ENCODE measurements at places on chromosomes 2 and 18.

DNA sequence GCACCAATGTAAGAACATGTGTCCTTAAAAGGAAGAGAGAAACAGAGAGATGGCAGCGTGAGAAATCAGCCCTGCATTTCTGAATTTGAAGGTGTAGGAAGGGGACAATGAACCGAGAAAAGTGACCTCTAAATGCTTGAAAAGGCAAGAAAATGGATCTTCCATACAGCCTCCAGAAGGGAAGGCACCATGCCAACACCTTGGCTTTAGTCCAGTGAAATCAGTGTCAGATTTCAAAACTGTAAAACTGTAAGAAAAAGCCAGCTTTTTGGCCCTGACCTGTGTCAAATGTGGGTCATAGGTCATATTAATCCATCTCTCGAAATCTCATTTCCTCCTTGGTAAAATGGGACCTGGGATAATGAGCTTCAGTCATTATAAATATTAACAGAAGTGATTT is 762.3 kb downstream of the DCDC2C start:
- DNase-seq = no peak

GRCh38 chr2:47777277-47777937 is 5.5 kb upstream of the MSH6 start:
- DNase-seq = no peak

DNA sequence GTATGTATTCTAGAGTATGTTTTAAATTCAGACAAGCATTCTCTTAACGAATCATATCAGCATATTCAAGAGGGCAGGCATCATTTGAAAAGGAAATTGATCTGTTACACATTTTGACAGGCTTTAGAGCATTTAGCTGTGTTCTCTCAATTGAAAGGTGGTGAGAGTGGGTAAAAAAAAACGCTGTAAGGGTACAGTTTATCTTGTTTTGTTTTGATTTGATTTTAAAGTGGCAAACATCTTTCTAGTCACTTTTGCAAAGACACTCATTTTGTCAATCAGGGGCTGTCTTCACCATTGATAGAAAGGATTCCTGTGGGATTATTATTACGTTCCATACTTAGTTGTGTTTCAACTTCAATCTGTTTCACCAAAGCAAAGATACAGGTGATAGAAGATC is 2.2 kb downstream of the CDH19 start:
- no peak for DNase-seq

DNA sequence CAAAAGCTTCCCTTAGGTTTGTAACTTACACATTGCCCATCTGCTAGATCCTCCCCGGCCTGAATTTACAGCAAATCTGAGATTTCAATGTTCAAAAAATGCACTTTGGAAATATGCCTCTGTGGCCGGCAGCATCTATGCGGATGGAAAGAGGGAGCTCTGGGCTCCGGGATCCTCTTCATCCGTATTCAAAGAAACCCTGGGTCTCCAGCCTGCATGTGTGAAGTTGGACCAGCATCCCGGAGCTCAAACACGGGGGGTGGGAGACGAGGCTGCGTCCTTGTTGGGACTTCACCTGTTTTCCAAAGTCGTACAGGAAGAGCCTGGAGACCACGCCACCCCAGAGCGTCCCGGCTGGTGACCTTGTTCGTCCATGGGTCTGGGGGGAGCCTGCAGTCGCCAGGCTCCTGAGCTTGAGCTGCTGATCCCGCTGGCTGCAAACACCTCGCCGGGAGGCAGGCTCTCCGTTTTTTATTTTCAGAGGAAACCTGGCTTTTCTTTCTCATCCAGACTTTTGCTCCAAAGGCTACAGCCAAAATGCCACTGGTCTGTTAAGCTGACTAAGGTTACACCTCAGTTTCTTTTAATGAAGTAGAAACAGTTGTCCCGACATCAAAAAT is 77.4 kb downstream of the PTGR3 start:
- DNase-seq = no peak

DNA sequence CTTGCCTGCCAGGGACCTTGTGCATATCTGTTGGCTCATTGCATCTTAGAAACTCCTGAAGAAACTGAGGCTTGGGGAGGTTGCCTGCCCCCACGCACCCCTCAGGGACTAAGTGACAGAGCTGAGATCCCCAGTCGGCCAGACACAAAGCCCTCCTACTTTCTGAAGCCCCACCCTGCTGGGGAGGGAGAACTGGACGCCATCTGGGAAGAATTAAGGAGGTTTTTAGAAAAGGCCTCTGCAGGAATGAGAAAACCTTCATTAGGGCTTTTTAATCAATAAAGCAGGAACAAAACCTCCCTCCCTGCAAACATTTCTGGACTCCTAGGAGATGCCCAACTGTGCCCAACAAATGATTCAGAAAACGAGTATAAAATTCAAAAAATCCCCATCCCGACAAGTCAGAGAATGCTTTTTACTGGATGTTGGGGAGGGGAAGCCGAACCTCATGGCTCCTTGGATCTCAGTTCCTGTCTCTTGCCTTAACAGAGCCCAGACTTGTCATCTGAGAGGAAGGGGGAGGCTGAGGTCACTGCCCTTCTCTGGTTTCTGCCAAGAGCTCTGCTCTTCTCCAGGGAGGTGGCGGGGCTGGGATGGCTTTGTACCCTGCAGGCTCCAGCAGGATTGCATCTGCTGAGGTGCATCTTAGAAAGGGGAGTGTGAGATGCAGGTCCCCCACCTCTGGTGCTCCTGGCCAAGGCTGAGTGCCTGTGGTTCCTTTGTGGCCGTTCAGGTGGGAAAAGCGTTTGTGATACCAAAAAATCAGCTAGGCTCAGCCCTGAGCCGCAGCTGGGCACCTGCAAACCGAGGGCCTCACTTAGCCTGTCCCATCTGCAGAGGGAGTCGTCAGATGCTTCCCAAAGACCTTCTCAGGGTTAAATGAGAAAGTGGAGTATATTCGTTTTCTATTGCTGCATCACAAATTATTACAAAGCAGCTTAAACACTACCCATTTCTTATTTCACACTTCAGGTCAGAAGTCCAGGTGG is 142.4 kb downstream of the ZFP36L2 start:
- no peak for DNase-seq

GRCh38 chr18:73714466-73714865 is 433.2 kb downstream of the FBXO15 start:
- DNase-seq = no peak

- no peak for DNase-seq
Observed at GRCh38 chr2:158773121-158773520, 22.0 kb upstream of the DAPL1 start.

DNA sequence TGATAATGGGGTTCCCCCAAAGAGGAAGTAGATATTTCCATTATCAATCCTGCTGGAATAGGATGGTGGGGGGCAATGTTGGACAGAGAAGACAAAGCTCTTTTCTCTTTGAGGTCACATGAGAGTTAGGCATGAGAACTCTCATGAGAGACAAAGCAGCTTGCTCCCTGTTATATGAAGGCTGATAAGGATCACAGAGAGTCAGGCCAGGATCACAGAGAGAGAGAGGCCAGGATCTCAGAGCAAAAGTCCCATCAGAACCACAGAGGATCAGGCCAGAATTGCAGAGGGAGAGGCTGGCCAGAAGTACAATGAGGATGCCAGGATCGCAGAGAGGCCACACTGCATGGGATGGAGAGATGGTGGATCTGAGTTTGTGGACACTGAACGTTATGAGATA is 457.1 kb downstream of the LPIN1 start:
- DNase-seq = no peak

DNA sequence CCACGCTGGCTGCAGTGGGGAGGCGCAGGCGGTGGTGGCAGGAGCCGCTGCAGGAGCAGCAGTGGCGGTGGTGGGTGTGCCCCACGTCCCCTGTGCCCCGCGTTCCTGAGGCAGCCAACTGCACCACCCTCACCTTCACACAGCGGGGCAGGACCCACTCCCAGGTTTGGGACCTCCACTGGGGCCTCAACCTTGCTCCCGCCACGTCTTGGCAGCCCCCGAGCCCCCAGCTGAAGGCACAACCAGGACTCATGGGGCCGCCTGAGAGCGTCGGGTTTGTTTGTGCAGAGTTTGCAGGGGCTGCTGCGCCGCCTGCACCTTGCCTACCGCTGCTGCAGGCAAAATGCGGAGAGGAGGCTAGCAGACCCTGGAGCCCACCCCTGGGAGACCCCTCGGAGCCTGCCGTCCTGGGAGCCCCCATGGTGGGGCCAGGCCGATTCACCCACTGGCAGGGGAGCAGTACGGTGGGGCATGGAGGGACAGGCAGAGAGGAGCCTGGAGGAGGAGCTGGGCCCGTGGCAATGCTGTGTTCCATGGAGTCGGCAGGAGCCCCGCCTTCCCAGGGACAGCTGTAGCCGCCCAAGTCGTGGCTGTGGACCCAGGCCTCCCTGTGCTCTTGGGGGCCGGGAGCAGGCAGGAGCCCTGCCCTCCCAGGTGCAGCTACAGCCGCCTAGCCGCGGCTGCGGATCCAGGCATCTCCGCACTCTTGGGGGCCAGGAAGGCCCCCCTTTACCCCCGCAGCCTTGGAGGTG is 14.7 kb upstream of the EML6 start:
- no peak for DNase-seq

DNA sequence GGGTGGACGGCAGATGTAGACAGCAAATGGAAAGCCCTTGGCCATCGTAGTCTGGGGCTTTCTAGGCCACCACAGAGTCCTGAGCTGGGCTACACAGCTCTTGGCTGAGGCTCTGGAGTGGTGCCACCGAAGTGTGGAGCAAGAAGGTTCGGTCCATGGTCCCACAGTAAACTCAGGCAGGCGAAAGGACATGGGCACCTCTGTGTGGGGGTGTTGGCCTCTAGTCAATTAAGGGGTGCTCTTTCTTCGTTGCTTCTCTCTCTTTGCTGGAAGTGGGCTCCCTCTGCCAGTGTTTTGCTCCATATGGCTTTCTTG is 34.7 kb upstream of the MRPL33 start:
- DNase-seq = no peak

GRCh38 chr2:240391111-240392051 is 44.1 kb upstream of the GPC1 start:
- no peak for DNase-seq

GRCh38 chr18:57223144-57223870 is 76.4 kb downstream of the BOD1L2 start:
- no peak for DNase-seq

DNA sequence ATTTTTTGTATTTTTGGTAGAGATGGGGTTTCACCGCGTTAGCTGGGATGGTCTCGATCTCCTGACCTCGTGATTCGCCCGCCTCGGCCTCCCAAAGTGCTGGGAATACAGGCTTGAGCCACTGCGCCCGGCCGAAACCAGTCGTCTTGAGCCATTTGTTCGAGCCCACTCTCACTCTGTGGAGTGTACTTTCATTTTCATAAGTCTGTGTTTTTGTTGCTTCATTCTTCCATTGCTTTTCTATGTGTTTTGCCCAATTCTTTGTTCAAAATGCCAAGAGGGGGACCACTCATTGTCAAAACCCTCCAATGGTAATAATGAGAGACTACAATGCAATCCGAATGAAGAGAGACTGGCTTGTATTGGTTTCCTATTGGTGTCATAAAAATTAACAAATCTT is 1545.5 kb upstream of the DDX18 start:
- DNase-seq = no peak

DNA sequence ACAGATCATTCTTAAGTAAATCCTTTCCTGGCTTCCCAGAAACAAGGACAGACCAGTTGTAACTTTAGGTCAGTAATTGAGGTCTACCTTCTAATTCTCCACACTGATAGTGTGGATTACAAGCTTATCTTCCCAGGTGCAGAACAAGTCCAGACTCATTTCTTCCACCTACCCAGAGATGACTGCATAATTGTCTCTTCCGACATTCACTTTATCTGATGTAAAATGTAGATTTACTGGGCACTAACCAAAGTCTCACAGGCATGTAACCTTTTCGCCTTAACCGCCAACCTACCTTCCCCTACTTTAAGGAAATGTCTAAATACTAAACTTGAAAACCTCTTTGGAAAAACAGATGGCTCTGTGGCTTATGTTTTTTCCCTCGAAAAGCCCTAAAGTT is 96.2 kb downstream of the NCK2 start:
- no peak for DNase-seq

DNA sequence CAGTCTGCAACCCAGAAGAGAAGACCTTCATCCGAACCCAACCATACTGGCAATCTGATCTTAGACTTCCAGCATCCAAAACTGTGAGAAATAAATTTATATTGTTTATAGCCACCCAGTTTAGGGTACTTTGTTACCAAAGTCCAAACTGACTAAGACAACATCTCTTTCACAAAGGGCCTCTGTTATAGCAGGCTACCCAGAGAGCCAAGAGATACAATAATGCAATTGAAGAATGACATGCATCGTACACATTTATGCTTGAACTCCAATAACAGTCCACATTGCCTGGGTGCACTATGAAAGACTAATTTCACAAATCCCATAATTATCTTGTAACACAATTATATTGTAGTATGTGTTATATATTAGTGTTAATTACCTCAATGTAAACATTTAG is 39.1 kb upstream of the ANKRD44 start:
- DNase-seq = no peak

- no peak for DNase-seq
Observed at GRCh38 chr2:54479424-54479823, 23.3 kb downstream of the SPTBN1 start.

GRCh38 chr18:78240627-78241252 is 738.9 kb upstream of the SALL3 start:
- DNase-seq = no peak

Measured in GM12892 (cell line).